HT1080 (cell line): ENCODE measurements at places on chromosomes 5 and 9.

- no peak for DNase-seq
These were observed 176.0 kb downstream of the DAB2IP start for GRCh38 chr9:121827251-121827967.

GRCh38 chr9:6565312-6565711 lies 80.2 kb downstream of the GLDC start:
- no peak for DNase-seq

DNA sequence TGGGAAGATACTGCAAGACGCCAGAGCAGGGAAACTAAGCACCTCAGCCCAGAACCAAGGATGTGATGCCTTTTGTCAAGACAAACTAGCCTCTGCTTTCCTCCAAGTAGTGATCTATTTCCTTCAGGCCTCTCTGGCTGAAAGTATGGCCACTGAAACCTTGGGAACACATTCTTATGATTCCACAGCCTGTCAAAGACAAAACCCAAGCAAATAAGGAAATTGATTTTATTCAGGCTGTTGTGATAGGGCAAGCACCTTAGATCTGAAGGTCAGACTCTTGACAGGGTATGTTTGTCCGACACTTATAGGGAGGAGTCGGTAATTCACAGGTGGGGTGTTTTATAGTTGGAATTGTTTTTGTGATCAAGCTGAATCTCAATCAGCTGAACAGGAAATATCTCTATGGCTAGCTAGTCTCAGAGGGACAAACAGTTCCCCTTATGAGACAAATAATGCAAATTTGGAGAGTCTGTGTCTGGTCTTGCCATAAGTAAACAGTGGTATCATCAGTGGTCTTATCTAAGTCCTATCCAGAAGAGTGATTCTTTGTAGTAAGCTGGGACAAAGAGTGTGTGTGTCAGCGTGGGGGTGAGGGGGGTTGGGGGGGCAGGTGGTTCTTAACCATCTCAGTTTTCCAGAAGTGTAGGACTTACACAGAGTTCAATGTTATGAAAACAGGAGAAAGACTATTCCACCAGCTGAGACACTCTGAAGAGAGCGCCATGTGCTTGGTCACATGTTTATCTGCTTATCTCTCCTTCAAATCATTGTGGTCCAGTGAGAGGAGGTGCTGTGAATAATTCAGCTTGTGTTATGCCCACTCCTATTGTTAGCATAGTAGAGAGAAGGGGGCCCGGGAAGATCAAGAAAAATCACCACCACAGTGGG lies 6.7 kb upstream of the ZCCHC10 start:
- no peak for DNase-seq

DNA sequence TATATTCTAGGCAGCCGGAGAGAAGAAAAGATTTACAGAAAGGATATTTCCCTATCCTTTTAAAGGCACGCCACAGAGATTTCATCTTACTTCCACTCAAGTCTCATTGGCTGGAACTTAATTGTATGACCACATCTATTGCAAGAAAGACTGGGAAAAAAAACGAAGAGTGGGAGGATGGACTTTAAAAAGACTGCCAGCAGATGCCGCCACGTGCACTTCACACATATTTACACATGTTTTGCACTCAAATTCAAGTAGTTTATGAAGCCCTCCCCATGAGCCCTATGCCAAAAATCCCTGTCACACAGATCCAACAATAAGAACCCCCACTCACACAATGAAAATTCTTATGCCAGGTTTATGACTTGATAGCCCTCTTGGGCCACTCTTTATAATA lies 138.5 kb upstream of the TYRP1 start:
- DNase-seq = peak; percentile 53

- DNase-seq = no peak
These were observed 1078.9 kb upstream of the CDH9 start for GRCh38 chr5:28117273-28117672.

DNA sequence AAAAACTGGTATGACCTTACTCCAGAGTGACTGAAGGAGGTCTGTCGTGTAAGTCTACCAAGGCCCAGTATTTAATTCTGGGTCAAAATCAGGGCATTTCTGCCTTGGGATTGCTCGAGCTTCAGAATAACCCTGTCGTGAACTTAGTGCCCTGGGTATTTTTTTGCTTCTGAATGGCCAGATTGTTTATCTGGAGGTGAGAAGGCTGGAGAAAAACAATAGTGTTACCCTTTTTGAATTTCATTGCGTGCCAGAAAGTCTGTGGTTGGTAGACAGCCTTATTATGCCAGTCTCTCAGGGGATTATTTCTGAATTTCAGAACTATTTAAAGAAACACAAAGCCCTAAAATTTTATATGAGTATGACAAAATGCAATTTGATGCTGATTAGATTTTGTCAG lies 323.4 kb downstream of the CSNK1G3 start:
- no peak for DNase-seq

- DNase-seq = no peak
These were observed 204.7 kb downstream of the PTTG1 start for GRCh38 chr5:160626322-160626721.

DNA sequence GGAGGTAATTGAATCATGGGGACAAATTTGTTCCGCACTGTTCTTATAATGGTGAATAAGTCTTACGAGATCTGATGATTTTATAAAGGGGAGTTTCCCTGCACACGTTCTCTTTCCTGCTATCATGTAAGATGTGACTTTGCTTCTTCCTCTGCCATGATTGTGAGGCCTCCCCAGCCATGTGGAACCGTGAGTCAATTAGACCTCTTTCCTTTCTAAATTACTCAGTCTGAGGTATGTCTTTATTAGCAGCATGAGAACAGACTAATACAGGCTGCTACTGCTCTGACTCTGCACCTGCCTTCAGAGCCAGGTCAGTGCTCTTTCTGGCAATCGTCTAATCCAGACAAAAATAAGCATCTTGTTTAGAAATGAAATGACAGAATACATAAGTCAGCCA lies 479.2 kb upstream of the TUSC1 start:
- DNase-seq = no peak

- no peak for DNase-seq
These were observed 2.1 kb upstream of the OSMR start for GRCh38 chr5:38843665-38844064.

DNA sequence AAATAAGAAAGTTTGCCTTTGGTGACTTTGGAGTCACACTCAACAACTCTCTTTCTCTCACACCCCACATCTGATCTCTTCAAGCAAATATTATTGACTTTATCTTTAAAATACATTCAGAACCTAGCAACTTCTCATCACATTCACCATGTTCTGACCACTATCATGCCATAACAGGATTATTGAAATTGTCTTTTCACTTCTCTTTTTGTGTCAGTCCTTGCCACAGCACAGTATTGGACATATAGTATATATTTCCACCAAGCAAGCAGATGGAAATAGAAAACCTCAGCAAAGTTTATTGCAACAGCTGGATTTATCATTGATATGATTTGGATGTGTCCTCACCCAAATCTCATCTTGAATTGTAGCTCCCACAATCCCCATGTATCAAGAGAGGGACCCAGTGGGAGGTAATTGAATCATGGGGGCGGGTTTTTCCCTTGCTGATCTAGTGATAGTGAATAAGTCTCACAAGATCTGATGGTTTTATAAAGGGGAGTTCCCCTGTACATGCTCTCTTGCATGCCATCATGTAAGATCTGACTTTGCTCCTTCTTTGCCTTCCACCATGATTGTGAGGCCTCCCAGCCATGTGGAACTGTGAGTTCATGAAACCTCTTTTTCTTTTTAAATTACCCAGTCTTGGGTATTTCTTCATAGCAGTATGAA lies 26.9 kb upstream of the ITGA1 start:
- no peak for DNase-seq

DNA sequence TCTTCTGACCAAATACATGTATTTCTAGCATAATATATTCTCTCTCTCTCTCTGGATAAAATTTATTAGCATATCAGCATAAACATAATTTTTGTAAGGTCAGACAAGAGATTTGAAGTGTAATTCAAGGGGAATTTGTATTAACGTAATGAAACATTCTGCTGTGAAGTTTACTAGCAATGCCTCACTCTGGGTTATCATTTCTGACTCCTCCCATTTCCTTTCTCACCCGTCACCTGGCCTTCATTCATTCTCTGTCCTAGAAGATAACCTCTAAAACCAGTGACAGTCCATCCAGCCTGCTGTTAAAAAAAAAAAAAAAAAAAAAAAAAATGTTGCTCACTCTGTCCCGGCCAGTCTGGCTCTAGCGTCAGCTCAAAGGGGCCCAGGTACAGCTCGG lies 27.1 kb downstream of the GRAMD2B start:
- no peak for DNase-seq

GRCh38 chr5:179920175-179920574 lies 12.5 kb upstream of the TBC1D9B start:
- no peak for DNase-seq

GRCh38 chr9:80061096-80061495 lies 489.3 kb downstream of the TLE4 start:
- DNase-seq = no peak

DNA sequence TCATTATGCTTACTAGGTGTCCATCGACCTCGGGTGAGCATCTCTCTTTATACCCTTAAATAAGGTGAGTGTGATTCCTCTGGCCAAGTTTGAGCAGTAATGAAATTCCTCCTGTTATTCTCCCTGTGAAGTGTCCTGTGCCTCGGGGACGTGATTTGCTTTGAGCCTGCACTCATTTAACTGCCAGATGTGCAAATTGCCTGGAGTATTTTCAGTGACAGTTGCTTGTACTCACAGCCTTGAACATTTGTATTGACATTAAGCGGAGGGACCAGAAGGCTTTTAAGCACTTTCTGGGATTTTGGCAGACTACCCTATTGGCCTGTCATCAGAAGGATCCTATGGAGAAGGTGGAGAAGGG lies 126.9 kb downstream of the DOCK2 start:
- DNase-seq = no peak

GRCh38 chr5:45385321-45386058 lies 310.7 kb downstream of the HCN1 start:
- DNase-seq = peak; percentile 95

DNA sequence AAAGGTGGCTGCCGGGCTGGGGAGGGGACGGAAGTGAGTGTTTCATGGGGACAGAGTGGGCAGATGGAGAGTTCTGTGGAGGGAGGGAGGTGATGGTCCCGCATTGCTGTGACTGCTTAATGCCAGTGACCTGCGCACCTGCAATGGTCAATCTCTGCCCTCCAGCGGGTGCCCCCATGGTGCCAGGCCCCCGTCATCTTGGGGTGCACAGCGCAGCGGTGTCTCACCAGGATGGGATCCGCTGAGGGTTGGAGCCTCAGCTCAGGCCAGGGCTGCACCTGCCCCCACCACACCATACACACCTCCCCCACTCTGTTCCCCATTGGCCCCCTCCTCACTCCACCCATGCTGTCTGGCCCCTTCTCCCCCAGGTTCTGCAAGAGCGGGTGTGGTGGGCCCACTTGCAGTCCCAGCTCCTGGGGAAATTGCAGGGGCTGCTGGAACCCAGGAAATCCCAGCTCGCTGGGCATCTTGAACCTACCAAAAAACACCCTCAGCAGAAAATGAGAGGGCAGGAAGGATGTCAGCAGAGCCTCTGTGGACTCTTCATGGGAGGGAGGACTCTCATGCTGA lies 12.1 kb upstream of the CAMSAP1 start:
- DNase-seq = no peak

GRCh38 chr9:101966691-101967090 lies 228.2 kb upstream of the GRIN3A start:
- no peak for DNase-seq

- DNase-seq = no peak
These were observed 155.5 kb upstream of the WWC1 start for GRCh38 chr5:168135897-168136296.

DNA sequence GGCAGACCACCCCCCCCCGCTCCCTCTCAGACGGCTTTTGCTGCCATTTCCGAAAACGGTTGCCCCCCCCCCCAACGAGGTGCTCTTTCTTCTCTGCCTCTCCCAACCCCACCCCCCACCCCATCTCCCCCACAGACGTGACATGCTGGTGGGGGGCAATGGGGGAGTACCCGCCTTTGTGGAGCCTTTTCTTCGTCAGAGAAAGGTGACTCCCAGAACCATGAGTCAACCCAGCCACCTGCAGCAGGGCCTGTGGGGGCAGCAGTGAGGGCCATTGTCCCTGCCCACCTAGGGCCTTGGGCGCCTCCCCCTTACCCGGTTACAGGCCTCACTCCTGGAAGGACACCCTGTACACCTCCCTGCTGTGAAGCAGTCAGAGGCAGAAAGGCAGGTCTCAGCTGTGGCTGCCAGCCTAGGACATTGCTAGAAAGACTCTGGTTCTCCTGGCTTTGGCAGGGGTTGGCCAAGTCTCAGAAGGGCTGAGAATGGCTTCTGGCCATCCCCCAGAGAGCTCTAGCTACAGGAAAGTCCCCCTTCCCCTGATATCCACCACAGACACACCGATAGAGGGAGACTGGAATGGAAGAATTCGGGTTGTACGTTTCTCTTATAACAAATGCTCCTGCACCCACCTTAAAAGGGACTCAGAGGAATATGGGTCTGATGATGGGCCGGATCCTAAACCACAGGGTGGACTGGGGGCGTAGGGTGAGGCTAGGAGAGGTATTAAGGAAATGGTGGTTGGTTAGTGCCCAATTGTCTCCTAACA lies 2.2 kb downstream of the DNAJB5 start:
- DNase-seq = peak; percentile 42

- no peak for DNase-seq
These were observed 23.6 kb downstream of the SCAI start for GRCh38 chr9:125119643-125120286.

DNA sequence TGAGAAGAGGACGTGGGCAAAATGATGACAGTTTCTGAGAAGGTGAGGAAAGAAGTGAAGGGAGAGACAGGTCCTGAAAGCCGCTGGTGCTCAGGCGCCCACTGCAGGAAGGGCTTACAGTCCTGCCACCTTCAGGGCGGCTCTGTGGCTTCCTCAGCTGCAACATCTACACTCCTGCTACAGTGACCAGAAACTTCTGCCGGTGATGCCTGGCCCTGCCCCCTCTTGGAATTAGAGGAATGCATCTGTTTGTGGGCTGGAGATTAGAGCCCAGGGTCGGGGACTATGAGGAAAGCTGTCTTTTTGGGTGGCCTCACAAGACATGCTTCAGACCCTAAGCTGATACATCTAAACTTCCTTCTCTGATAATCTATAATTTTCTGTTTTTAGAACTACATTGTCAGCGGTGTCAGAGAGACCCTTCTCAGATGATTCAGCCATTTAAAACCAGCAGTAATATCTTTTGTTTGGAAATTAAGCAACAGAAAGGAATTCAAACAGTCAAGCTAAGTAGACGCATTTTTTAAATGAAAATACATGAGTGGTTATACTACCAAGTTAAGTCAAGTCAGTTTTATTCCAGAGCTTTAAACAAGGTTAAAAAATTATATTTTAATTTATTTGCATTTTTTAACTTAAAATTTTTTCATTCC lies 30.4 kb downstream of the PRDM6 start:
- DNase-seq = peak; percentile 58

DNA sequence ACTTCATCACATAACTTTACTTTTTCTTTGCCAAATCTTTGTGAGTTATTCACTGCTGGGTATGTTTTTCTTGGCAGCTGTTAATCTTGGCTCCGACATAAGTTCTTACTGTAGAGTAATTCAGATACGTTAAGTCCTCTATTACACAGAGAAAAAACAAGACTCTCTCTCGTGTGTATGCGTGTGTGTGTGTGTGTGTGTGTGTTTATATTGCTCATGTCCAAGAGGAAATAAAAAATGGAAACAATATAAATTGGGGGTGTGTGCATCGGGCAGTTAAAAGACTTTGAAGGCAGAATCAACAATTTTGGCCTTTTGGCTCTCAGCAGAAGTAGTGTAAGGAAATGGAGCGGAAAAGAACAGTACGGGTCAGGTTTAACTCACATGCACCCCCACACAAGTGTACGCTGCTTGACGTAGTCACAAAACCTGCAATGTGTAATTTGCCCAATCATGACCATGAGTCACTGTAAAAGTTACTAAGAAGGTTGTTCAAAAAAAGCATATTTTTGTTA lies 67.2 kb upstream of the IFNE start:
- peak; percentile 84 for DNase-seq

- DNase-seq = no peak
These were observed 5.5 kb downstream of the DNAJB5 start for GRCh38 chr9:34994900-34995669.
